ENCODE measurements at places on chromosomes 5 and 9.
A peak's percentile ranks its signal among the peaks of the same experiment; 100 is the strongest.

DNA sequence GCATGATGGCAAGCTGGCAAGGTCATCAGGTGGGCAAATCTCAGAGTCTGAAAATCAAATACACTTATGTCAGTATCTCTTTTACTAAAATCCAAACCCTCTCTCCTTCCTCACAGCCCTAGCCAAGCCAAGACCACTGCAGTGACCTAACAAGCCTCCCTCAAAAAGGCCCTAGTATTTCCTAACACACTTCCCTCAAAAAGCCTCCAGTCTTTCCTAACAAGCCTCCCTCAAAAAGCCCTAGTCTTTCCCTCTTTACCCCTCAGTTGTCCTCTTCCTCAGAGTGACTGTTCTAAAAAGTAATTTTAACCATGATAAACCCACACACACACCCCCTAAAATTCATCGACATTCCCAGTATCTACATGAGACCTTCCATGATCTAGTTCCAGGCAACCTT lies 140.0 kb downstream of the CDK5RAP2 start:
- DNase-seq: no peak

DNA sequence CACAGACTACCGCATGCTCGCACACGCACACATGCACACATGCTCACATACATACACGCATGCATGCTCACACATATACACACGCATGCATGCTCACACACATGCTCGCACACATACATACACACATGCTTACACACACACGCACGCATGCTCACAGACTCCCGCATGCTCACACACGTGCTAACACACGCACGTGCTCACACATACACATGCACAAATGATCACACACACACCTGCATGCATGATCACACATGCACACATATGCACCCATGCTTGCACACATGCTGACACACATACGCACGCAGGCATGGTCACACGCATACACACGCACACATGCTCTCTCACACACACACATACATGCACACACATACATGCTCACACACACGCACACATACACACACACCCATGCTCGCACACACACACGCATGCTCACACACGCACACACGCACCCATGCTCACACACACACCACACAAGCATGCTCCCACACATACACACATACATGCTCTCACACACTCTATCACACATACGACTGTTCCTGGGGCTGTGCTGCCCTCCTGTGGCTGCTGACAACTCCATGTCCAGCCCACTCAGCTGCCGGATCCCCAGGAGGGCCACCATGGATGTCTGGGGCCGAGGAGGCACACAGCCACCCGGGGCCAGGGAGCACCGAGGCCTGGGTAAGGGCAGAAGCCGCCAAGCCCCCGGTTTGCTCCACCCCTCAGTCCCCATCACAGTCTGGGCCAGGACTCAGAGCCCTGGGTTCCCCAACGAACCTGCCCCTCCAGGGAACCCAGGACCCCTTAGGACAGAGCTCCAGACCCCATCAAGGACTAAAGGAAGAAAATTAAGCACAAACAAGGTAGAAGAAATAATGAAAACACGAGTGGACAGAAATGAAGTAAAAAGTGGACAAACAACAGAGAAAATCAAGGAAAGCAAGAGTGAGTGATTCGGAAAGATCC lies 31.4 kb upstream of the EGFL7 start:
- peak; percentile 53 for DNase-seq

GRCh38 chr5:132416306-132417009 lies 46.9 kb downstream of the SLC22A5 start:
- no peak for DNase-seq

- no peak for DNase-seq
Measured at GRCh38 chr9:37053684-37054362, 19.8 kb upstream of the PAX5 start.

- DNase-seq: no peak
Measured at GRCh38 chr5:172156541-172156994, 31.5 kb downstream of the STK10 start.
